Activated CD8-positive, alpha-beta T cell treated with anti-CD3 and anti-CD28 coated beads for 36 hours (primary cell): ENCODE measurements at places on chromosomes 13 and 19. TPM values are rescaled to one million over a fixed set of nuclear protein-coding genes. Genes with fewer than 3 reads are reported as not detected.

The RAX2 gene
- total RNA-seq: not detected

The NDUFS7 gene
- total RNA-seq: 113 TPM

The CRTC1 gene
- total RNA-seq: 4.4 TPM

The ARRDC5 gene
- 0.20 TPM for total RNA-seq

The PINLYP gene
- 12.3 TPM for total RNA-seq

The CCNA1 gene
- total RNA-seq: not detected

The KLK2 gene
- total RNA-seq: 0.51 TPM

The WDR83 gene
- 17.5 TPM for total RNA-seq

The SYCN gene
- not detected for total RNA-seq

The GZMM gene
- 58.5 TPM for total RNA-seq

The MEIOSIN gene
- not detected for total RNA-seq

The DZIP1 gene
- 0.85 TPM for total RNA-seq

The MZT1 gene
- total RNA-seq: 31.1 TPM

The ERFL gene
- 1.5 TPM for total RNA-seq

The ZNF497 gene
- total RNA-seq: 1.3 TPM

The ADAMTSL5 gene
- 1.3 TPM for total RNA-seq

The STAP2 gene
- 9.6 TPM for total RNA-seq

The CGB2 gene
- not detected for total RNA-seq

The INAFM1 gene
- 12.7 TPM for total RNA-seq

The PRR19 gene
- 0.49 TPM for total RNA-seq

The PSG5 gene
- not detected for total RNA-seq

The TNFAIP8L1 gene
- 13.5 TPM for total RNA-seq
